ENCODE measurements at places on chromosomes 12 and 14.

DNA sequence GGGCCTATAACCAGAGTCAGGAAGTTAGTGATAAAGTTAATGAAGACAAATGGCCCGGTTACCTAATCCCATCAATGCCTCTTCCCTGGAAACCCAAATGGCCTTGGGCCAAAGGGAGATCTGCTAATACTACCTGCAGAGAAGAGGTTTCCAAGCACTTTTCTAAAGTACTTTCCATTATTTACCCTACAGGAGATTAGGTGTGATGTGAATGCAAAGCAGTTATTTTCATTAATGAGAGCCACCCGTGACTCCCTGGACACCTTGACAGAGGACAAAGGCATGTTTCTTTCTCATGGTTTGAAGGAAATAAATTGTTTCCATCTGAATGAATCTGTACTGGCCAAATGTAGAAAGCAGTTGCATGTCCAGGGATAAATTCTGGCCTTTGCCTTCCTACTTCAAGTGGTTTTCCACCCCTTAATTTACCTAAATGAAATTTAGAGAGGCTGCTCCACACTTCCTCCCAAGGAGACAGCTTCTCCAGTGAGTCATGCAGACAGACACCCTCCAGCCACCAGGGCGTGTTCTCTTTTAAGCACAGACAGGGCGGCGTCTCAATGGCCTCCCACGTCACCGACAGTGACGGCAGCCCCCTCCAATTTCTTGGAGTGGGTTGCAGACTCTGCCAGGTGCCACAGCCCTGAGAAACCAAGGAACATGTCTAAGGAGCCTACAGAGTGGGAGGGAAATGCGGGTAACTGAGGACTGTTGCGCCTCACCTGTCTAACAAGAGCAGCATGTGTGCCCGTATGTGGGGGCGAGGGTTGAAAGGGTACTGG lies 43.9 kb upstream of the GNPNAT1 start:
- no peak for DNase-seq

DNA sequence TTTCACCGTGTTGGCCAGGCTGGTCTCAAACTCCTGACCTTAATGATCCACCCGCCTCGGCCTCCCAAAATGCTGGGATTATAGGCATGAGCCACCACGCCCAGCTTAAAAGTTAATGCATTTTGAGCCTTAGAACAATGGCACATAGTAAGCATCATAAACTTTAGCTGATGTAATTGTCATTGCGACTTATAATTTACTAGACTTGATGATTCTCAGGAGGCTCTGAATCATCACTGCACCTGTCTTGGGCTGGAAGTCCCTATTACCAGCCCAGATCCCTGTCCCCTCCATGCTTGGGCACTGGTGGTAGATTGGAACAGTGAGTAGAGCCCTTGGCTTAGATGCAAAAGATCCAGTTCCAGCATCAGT lies 26.1 kb downstream of the KMT5A start:
- no peak for DNase-seq

DNA sequence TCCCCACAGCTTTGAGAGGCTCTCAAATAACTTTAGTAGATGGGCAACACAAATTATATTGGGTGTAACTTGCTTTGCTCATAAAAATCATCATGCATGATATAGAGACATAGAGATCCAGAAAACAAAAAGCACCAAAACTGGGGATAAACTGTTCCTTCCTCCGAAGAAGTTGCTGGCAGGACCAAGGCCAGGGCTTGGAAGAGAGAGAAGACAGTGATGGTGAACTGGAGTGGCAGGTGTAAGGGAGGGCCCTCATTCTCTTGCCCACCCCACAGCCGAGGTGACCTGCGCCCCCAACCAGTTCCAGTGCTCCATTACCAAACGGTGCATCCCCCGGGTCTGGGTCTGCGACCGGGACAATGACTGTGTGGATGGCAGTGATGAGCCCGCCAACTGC lies 15.4 kb upstream of the NXPH4 start:
- DNase-seq, result no peak

- no peak for DNase-seq
These were observed 413 bp downstream of the LRP6 start for GRCh38 chr12:12266389-12266872.

- no peak for DNase-seq
These were observed 11.8 kb upstream of the OR6S1 start for GRCh38 chr14:20652996-20653975.

- no peak for DNase-seq
These were observed 82.6 kb downstream of the TAOK3 start for GRCh38 chr12:118290130-118290529.

- DNase-seq, result no peak
These were observed 190.0 kb downstream of the TMX1 start for GRCh38 chr14:51430079-51430478.

- no peak for DNase-seq
These were observed 46.2 kb upstream of the CCDC91 start for GRCh38 chr12:28144059-28144458.

DNA sequence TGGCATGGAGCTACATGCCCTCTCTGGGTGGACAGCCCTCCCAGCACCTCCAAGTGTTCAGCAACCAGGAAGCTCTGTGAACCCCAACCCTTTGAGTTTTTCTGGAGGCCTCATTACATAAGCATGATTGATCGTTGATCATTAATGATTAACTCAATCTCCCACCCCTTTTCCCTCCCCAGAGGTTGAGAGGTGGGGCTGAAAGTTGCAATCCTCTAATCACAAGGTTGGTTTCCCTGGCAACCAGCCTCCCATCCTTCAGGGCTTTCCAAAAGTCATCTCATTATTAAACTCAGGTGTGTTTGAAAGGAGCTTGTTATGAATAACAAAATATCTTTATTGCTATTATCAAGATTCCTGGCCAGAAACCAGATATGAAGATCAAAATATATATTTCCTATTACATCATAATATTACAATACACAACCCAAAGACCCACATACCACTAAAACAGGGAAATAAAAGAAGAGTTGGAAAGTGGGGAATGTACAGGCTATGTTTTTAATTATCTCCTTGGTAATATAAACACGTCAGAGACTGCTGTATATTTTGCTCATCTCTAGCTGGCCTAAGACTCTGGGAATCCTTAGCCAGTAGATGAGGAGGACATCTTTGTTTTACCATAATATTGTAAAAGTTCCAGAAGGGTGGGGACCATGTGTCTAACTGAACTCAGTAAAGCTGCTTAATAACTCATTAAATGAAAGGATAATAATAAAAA lies 73.6 kb downstream of the SSPN start:
- no peak for DNase-seq

DNA sequence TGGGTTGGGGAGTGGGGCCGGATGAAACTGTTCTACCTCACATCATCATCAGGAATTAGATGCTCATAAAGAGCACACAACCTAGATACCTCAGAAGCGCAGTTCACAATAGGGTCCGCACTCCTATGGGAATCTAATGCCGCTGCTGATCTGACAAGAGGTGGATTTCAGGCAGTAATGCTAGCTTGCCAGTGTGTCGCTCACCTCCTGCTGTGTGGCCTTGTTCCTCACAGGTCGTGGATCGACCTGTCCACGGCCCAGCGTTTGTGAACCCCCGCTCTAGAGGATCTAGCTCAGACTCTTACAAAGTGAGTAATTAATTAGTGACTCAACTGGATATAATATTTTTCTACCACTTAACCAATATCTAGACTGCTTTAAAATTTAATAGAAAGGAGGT lies 5.8 kb downstream of the PPP1R12A start:
- DNase-seq, result no peak

GRCh38 chr14:75982266-75983018 lies 647 bp upstream of the TGFB3 start:
- DNase-seq, result no peak

DNA sequence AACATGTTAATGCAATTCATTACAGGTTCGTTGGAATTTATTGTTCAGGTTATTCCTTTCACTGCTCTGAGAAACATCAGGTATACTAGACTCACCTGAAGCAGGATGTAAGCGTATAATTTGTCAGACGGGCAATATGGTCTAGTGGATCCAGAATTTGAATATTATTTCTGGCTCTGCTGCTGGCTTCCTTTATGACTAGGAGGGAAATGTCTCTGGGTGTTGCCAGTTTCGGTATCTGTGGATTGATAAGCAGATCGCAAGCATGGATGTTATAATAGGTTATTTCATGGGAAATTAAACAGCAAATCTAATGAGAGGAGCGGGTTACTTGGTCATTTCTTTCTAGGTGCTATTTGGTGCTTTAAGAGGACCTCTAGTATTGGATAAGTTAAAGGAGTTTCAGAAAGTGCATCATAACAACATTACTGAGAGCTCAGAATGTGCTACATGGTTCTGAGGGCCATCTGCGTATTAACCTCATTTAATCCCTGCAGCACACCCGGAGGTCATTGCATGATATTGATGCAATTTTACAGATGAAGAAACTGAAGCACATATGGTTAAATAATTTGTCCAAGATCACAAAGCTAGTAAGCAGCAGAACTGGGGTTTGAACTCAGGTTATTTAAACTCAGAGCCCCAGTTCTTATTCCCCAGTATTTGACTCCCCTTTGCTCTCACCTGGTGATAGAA lies 47.3 kb upstream of the BCAT1 start:
- no peak for DNase-seq

DNA sequence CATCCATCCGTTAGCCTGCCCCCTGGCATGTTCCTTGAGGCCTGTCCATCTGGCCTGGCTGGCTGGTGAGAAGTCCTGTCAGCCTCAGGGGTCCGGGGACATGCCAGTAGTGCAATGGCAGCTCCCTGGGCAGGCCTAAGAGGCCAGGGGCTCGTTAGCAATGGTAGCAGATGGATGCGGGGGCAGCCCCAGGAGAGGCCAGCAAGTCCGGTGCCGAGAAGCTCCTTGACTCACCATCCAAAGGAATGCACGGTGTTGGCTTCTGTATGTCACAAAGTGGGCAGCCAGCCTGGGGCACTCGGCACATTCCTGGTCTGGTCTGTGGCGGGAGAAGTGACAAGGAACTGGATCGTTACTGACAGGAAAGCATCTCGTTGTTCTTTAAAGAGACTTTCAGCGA lies 319.9 kb downstream of the CACNA1C start:
- DNase-seq, result no peak

DNA sequence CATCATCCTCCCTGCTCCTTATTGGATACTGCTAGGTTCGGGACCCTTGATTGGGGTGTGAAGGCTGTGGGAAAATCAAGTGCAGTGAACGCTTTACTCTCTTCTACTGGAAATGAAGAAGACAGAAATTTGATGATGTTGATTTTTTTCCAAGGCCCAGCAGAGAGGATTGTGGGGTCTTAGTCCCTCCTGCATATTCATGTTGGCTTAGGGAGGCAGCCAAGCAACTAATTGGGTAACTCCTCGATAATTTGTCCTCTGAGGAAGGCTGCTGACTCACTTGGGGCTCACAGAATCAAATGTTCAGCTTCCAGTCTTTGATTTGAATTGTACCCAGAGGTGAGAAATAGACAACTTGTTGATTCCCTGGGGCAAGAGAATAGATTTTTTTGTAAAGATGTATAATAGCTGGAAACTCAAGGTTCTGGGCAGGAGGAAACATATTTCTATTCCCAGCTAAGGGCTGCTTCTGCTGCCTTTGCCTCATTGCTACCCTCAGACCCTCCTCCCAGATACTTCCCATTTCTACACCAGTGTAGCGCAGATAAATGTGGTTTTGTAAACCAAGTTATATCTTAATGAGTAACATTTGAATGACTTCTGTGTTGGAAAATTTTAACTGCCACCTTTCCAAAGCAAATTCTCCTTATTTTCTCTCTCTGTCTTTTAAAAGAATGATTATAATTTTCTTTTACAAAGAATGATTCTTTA lies 21.7 kb downstream of the NEUROD4 start:
- DNase-seq, result no peak

- no peak for DNase-seq
These were observed 33.8 kb downstream of the GIT2 start for GRCh38 chr12:109962398-109962797.

DNA sequence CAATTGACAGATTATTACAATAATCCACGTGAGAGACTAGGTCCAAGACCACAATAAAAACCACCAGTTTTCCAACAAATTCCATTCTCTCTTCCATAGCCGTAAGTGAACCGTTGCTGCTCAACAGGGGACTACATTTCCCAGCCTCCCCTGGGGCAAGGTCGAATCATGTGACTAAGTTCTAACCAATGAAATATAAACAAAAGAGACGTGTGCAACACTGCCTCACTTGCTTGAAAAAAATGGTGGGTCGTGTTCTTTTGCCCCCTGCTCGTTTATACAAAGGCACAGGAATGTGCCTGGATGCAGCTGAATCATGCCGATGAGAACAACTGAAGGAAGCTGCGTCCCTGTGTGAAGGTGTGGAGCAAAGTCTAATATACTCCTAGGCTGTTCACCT lies 51.1 kb downstream of the HSPB8 start:
- no peak for DNase-seq

- no peak for DNase-seq
These were observed 251.7 kb upstream of the NOVA1 start for GRCh38 chr14:26849514-26849913.

DNA sequence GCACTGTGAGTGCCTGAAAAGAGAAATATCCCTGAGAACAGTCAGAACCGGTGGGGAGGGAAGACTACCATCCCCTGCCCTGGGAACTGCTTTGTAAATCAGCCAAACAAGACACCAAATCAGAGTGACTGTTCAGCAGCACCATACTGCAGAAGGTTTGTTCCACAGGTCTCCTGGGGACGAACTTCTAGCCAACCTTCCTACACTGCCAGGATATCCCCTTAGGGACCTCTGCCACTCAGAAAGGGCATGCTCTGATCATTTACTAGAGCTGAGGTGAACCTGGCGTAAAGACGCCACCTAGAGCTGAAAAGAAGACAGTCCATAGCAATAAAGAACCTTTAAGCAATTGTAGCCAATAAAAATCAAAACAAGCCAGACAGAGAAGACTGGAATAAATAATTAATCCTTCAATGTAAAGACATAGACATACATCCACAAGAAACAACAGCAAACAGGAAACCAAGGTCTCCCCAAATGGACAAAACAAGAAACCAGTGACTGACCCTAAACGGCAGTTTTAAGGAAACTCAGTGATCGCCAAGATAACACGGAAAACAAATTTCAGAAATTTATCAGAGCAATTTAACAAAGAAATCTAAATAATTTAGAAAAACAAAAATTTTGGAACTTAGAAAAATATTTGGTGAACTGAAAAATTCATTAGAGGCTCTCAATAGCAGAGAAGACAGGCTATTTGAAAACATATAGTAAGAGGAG lies 228.1 kb upstream of the AMIGO2 start:
- DNase-seq, result no peak

GRCh38 chr12:32891526-32891925 lies 5.1 kb downstream of the PKP2 start:
- DNase-seq, result no peak

DNA sequence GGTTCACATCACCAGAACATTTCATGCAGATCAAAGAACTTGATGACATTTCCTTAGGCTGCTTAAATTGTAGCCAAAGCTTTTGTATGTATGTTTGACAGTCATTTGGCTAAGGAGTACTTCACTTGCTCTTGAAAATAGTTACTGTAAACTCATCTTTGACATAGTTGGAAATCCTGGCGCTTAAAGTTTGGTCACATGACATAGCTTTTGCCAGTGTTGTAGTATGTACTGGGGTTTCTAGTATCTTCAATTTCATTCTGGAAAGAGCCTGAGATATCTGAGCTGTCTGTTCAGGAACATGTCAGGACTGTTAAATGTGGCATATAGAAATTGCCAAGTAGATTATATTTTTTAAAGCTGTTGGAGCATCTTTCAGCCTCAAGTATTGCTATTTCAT lies 55.7 kb downstream of the WDR20 start:
- no peak for DNase-seq

- no peak for DNase-seq
These were observed 4.4 kb upstream of the RPAP3 start for GRCh38 chr12:47710278-47710677.

Data from vagina (tissue), 2 donors.